ENCODE measurements at places on chromosomes 1 and 21. TPM values are rescaled to one million over a fixed set of nuclear protein-coding genes. Genes with fewer than 3 reads are reported as not detected.

DNA sequence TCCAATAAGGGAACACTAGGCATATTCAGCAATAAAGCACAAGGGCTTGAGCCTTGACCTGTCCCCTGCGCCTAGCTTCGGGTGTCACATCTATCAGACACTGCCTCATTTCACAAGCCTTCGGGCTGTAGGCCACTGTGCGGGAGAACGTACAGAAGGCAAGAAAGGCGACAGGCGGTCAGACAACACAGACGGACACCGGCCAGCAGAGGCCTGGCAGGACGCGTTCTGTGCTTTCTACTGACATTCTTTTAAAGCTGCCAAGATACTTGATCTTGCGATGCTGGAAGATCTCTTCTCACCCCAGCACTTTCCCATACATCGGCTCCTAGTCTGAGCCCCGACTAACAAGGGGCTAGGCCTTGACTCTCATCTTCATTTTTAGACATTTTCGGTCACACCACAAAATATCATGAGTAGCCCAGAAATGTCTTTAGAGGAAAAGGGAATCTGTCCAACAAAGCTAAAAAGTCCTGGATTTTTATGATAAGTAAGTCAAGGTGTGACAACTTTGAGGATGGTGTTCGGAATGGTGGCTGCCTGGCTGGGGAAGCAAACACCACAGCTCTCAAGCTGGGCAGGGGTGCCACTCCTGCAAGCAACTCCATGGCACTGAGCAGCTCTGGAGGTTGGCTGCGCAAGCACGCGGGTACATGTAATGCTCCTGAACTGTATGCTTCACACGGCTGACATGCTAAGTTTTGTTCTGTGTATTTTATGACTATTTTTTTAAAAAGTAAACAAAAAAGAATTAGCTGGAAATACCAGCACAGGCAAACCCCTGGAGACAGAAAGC is 18.7 kb downstream of the RIPK4 start:
- no peak for DNase-seq

Gene MCOLN2
- 0.36 TPM for polyA plus RNA-seq

DNA sequence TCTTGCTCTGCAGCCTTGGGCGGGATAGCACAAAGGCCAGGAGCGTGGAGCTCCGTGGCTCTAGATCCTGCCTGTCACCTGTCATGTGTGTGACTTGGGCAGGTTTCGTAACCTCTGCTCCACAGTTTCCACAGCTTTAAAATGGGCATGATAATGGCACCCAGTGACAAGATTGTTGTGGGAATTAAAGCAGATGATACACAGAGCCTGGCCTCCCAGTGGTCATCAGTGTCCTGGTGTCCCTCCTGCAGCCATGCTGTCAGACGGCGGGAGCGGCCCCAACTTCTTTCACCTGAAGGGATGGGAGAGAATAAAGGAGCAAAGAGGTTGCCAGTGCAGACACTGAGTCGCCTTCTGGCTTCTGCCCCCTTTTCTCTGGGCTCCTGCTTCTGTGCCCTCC is 61.5 kb downstream of the SLC37A1 start:
- DNase-seq, result no peak

- no peak for DNase-seq
Observed at GRCh38 chr1:60137406-60137805, 63.8 kb upstream of the C1orf87 start.

DNA sequence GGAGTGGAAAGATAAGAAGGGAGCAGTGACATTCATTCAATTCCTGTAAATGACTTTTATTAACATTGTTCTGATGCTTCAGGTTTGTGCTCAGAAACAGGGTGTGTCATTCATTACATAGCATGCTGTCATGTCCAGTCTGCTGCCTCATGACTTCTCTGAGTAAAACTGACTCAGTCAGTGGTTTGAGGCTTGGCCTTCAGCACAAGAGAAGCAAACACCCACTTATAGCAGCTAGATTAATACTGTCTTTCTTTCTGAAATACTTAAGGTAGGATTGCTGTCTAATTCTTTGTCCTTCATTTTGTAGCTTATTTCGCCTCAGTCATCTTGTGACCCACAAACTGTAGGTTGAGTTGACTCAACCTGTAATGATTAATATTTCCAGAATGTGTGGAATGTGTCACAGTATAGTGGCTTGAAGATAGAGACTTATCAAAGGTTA is 32.9 kb downstream of the RASAL2 start:
- DNase-seq, result no peak

Gene GSTM5
- 21.0 TPM for polyA plus RNA-seq

GRCh38 chr1:200654660-200655059 is 15.0 kb downstream of the DDX59 start:
- no peak for DNase-seq

DNA sequence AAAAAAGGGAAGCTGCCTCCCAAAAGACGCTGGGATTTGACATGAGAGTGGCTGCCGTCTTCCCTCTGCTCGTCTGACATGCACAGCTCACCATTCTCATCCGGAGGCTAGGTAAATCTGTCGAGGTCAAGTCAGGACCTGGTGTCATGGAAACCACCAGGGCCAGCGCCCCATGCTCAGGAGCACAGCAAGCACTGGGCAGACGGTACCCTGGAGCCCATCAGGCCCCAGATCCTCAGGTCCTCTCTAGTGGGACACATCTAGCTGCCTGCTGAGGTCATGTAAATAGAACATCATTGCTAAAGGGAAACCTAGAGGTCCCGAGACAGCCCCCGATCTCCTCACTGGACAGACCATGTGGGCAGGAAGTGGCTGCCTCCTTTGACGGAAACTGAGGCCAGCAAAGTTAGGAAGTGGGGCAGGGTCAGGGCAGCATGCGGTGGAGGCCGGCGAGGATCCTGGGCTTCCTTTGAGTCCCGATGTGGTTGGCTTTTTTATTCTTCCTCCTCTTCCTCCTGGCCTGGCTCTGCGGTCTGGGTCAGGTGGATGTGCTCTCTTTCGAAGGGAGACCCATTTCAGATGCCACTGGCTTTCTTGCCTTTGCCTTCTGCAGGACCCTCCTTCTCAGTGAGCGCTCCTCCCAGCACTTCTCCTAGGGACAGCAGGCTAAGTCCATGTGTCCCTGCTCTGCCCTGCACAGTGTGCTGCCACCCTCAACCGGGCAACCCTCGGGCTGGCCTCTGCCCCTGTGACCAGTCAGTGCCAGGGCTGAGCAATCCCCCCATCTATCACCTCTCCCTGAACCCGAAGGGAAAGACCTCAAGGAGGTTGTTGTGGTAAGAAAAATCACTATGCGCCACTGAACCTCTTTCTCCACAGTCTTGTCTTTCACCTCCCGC is 5.9 kb downstream of the AGT start:
- DNase-seq, result no peak

Gene COL18A1
- polyA plus RNA-seq, result 105 TPM

GRCh38 chr1:184909019-184909418 is 65.3 kb downstream of the NIBAN1 start:
- no peak for DNase-seq

GRCh38 chr1:121414905-121415304 is 230.1 kb downstream of the SRGAP2C start:
- DNase-seq, result no peak

- DNase-seq, result peak; percentile 82
Observed at GRCh38 chr1:240122639-240123613, 31.2 kb downstream of the FMN2 start.

- no peak for DNase-seq
Observed at GRCh38 chr1:210800301-210800700, 333.6 kb downstream of the KCNH1 start.

Gene KAZN
- polyA plus RNA-seq, result 54.0 TPM

- DNase-seq, result no peak
Observed at GRCh38 chr1:205743977-205744376, 6.0 kb downstream of the NUCKS1 start.

DNA sequence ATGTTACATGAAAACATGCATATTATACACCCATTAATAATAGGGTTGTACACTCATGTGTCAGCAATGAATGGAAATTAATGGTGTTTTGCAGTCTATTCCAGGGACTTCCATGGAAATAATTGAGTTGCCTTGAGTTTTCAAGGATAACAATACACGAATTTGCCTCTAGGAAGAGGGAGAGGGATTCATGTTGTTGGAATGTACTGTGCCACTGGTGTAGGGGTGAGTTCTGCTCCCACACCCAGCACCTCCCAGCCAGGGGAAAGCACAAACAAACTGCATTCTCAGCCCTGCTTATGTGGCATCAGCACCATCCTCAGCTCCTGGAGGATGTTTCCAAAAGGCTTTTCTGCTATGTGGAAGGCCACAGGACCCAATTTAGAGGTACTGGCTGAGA is 57.8 kb downstream of the BCAR3 start:
- DNase-seq, result no peak

DNA sequence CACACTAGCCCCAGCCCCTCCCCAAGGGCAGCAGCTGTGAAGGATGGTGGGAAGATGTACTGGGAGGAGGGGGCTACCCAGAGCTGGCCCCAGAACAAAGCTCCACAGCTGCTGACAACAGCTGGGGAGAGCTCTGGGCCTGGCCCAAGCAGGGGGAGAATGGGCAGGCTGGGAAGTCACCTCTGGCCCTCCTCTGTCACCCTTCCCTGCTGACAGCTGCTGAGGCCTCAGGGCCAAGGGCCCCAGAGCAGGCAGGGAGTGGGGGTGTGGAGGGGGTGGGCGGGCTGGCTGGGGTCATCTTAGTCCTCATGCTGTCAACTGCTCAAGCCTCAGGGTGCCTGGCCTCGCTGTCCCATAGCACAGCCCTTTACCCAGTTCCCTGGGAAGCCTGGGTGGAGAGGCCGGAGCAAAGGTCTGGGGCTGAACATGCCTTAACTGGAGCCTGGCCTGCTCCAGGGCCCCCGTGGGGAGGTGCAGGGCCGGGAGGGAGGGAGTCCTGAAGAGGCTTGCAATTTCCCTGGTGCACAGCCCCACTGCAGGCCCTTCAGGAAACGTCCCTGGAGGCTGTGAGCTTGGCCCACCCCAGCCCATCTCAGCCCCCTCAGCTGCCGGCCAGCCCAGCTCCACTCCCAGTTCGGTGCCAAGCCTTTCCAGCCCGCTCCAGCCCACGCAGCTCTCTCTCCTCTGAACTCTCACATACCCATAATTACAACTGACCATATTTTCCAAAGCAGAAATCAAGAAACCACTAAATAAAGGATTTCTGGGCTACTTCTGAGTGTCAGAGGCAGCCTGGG is 25.7 kb downstream of the HSPG2 start:
- no peak for DNase-seq

Gene SPATA45
- polyA plus RNA-seq, result 1.1 TPM

DNA sequence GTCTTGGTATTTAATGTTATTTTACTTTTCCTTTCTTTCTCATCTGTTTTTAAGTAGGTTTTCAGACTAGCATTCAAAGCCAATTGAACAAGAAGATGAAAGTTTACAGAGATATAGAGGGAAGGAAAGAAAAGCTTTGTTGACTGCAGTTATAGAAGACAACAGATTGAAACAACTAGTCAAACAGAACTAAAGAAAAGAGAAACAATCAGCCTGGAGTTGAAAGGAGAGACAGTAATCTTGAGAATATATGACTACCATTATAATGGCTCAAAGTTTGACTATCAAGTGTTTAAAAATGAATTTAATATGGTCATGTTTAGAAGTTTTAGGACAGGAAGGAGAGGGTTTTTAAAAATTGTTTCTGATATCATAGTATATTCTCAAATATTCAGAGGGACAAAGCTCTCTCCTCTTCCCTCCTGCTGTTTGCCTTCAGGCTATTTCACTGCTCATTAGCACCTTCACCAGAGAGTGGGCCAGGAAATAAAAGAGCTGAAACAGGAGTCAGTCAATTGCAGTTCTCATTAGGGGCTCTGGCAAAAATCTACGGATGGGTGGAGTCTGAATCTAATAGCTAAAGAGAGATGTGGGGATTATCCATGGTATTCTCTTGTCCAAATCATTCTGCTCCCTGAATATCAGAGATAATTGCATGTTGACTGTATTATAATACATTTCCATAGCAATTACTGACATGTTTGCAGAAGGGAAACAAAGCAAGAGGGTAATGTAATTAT is 577.8 kb downstream of the BRINP3 start:
- no peak for DNase-seq

Gene ACTL8
- polyA plus RNA-seq, result not detected

Gene KRTAP19-3
- polyA plus RNA-seq, result not detected

- no peak for DNase-seq
Observed at GRCh38 chr1:201625851-201626251, 86.9 kb downstream of the NAV1 start.

GRCh38 chr1:37403166-37403565 is 71.2 kb upstream of the ZC3H12A start:
- DNase-seq, result no peak

DNA sequence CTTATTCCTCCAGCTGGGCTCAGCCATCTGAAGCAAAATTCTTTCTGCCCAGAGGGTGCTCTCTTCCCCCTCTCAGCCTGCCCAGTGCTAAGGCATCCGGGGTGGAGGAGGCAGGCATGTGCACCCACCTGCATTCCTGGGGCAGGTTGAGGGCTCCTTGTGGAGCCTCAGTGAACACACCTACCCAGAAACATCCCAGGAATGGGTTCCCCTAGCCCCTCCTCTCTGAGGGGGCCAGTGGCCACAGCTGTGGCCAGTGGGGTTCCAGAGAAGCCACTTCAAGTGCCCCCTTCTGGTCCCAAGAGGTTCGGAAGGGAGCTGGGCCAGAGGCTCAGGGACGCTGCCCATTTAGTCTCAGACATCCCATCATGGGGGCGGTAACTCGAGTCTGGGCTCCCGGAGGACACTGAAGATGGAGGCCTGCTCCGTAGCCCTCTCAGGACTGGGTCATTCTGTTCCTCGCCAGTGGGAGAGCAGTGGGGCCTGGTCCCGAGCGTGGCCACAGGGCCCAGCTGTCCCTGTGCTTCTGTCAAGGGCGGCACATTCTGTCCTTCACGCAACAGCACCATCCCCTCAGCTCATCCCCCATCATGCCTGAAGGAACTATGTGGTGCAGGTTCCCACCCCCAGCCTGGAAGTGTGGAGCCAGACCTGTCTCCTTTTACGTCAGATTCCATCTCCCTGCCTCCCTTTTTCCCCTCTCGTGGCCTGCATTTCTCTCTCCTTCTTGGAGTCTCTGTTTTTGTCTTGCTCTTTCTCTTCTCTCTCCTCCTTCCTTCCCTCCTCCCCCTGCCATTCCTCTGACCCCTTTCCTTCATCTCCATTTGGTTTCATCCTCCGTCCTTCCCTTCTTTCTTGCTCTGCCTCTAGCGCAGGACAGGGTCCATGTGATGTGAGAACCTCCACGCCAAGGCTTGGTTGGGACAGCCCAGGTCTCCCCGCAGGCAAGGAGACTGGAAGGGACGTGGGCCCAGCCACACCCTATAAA is 49.6 kb upstream of the KDM4A start:
- no peak for DNase-seq

DNA sequence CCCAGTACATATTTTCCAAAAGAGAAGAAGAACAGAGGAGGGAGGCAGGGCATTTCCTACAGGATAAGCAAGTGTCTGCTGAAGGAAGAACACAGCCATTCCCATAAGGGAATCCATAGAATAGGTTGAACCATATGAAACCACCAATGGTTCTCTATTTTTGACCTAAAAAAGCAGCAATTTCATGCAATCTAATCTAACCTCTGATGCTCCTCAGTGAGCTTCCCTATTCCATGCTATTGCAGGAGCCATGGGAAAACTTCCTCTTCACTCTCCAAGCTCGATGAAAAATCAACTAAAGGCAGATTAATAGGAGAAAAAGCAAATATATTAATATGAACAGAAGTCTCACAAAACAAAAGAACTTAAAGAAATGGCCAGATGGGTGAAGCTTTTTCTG is 50.5 kb downstream of the SIPA1L2 start:
- DNase-seq, result no peak

- DNase-seq, result no peak
Observed at GRCh38 chr1:230861489-230861888, 6.8 kb downstream of the C1orf198 start.

- DNase-seq, result no peak
Observed at GRCh38 chr1:67682659-67683197, 2.3 kb upstream of the GADD45A start.

Gene AK5
- 54.0 TPM for polyA plus RNA-seq

- DNase-seq, result no peak
Observed at GRCh38 chr1:1665815-1666251, 7.0 kb upstream of the CDK11B start.
